ENCODE measurements at places on chromosomes 11 and 22.

GRCh38 chr11:31645747-31646146, 136.2 kb downstream of the ELP4 start:
- DNase-seq = peak; percentile 75

- DNase-seq = no peak
Observed at GRCh38 chr11:104781719-104782376, 116.4 kb downstream of the CASP12 start.

DNA sequence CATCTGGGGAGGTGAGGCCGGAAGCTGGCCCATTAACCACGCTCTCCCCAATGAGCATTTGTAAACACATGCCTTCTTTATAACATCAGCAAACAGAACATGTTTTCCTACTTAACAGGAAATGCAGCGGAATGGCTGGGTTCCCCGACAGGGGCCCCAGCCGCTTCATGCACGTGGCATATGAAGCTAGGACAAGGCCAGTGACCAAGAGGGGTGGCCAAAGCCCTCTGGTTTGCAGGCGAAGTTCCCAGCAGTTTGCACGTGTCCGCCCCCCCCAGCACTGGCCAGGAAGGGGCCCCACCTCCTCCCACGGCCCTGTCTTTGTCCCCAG, 38.7 kb upstream of the LINC01488 start:
- DNase-seq = peak; percentile 47

- no peak for DNase-seq
Observed at GRCh38 chr11:16402654-16403447, 46.5 kb upstream of the SOX6 start.

- DNase-seq = no peak
Observed at GRCh38 chr22:46575911-46576555, 38.6 kb upstream of the CELSR1 start.

- DNase-seq = no peak
Observed at GRCh38 chr11:35615921-35616900, 2.0 kb upstream of the FJX1 start.

- DNase-seq = no peak
Observed at GRCh38 chr11:102620818-102621561, 4.1 kb downstream of the MMP20 start.

DNA sequence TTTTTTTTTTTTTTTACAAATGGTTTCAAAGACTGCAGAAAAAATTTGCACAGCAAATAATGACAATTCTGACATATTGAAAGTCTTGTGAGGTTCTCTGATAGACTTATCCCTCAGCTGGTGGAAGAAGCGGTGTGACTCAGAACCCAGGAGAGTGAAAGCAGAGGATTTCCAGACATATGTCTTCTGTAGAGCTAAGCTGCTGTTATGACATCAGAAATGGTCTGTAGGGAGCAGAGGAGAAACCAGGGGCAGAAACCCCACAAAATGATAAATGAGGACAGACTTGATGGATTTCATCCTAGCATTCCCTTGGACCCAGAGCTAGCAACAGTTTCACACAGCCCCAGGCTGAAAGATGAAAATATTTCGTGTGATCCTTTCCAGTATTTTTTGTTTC, 582.6 kb downstream of the METTL15 start:
- no peak for DNase-seq

DNA sequence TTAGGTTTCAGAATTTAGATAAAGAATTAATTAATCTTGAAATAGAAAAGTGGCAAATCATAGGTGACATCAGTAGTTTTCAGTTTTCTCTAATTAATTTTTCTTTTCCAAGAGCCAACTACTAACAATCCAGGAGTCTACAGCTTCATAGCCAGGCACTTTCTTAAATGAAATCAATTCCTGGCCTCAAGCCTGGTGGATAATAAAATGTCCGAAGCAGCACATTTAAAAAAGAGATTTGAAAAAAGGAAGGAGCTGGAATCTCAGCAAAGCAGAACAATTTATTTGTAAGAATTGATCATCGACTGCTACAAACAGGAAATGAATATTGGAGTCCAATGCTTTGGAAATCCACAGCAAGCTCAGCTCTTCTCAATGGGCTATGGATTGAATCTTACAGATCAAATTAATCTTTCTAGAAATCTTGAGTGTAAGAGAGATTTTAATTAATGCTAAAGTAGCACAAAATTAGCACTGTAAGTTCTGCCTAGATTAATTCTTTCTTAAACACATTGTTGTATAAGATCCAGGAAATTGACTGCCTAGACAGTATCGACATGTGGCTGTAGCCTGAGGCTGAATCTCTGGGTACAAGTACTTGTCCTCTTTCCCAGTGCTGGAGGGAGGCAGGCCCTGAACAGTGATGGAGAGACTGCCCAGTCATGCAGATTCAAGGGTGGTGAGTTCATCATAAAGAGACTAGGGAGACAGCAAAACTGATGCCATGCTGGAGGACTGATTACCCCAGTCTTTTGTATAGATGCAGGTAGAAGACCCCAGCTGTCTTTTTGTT, 167.8 kb upstream of the POU2AF2 start:
- no peak for DNase-seq

- no peak for DNase-seq
Observed at GRCh38 chr22:23301591-23301990, 121.3 kb downstream of the BCR start.

- peak; percentile 82 for DNase-seq
Observed at GRCh38 chr11:61814958-61815789, 1.6 kb downstream of the FADS1 start.

DNA sequence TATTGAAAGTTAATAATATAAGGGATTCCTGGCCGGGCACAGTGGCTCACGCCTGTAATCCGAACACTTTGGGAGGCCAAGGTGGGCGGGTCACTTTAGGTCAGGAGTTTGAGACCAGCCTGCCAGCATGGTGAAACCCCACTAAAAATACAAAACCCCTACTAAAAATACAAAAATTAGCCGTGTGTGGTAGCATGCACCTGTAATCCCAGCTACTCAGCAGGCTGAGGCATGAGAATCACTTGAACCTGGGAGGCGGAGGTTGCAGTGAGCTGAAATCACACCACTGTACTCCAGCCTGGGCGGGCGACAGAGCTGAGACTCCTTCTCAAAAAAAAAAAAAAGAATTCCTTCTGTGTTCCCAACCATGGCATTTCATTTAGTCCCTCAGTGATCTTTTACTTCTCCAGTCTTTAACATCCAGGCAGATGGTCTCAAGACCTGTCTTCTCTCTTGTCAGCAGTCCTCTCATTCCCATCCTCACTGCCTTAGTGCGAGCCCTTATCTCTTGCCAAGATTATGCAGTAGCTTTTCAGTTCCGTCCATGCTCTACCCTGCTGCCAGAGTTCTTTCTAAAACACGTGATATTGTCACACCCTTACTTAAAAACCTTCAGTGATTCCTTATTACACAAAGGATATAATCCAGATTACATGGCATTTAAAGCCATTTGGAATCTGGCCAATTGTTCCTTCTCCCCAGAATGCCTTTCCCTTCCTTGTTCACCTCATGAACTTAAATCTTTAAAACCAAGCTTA, 17.9 kb downstream of the RTN3 start:
- no peak for DNase-seq

DNA sequence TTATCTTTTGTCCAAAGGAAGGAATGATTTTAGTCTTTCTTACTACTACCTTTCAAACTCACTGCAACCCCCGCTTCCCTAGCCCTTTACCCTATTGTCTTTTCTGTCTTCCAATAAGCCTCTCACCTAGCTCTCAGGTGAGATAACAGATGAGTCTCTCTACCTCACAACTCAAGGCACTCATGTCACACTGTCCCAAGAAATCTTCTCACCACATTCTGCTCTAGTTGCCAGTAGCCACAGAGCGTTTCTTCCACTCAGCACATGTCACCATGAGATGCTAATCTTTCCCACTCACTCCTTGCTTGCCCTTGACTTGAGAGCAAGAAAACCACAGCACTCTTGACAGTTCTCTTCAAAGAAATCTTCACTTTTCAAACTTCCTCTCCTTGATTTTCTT, 32.7 kb upstream of the TMEM41B start:
- DNase-seq = no peak

DNA sequence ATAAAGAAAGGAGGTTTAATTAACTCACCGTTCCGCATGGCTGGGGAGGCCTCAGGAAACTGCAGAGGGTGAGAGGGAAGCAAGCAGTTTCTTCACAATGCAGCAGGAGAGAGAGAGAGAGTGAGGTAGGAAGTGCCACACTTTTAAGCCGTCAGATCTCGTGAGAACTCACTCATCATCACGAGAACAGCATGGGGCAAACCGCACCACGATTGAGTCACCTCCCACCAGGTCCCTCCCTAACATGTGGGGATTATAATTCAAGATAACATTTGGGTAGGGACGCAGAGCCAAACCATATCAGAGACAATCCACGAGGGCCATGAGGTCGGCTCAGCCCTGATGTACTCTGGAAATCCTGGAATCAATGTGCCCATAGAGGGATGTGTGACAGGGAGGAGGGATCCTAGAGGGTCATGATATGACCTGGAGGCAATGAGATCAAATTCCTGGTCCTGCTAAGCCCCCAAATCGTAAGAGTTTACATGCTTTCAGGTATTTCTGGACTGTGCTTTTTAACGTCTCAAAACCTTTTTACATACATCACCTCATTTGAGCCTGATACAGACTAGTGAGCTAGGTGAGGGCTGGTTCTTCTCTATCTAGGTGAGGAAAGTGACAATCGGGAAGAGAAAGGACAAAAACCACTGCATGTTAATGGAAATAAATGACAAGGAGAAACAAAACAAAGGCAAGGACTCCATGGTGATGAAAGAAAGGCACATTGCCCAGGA, 19.5 kb upstream of the RASSF10 start:
- no peak for DNase-seq

GRCh38 chr11:22670830-22671229, 4.4 kb downstream of the GAS2 start:
- DNase-seq = no peak

DNA sequence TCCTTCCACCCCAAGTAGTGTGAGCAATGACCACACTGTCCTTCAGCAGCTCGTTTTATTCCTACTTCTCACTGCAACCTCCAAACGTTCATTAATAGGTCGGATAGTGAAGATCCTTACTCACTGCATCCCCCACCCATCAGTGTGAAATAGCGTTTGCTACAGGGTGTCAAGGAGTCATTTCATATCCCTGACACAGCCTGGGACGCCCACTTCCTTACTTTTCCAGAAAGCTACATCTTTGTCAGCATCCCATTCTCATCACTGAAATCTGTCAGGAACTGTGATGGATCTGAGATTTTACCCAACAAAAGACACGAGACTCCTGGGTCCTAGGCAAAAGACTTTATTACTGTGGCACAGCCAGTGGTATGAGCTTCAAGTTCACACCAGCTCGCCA, 592.4 kb downstream of the NTM start:
- no peak for DNase-seq

- no peak for DNase-seq
Observed at GRCh38 chr11:45754261-45754709, 50.7 kb upstream of the SLC35C1 start.

DNA sequence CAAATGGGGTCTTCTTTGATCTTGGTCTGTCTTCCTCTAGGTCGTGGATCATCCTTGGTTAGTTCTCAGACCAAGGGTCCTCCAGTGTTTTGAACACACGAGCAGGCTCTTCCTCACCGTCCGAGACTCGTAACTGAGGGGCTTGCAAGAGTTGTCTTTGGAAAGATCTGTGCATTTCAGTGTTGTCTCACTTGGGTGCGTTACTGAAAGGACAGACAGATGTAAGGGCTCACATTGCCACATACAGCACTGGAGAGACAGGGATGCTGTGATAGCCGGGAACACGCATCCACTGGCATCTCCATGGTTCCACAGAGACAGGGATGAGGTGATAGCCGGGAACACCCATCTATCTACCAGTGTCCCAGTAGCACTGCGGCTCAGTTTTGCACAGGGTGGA, 15.7 kb downstream of the GLB1L2 start:
- DNase-seq = no peak

GRCh38 chr11:130062026-130062425, 7.7 kb upstream of the APLP2 start:
- DNase-seq = no peak

- DNase-seq = no peak
Observed at GRCh38 chr22:30479981-30480380, 8.2 kb upstream of the SEC14L3 start.

DNA sequence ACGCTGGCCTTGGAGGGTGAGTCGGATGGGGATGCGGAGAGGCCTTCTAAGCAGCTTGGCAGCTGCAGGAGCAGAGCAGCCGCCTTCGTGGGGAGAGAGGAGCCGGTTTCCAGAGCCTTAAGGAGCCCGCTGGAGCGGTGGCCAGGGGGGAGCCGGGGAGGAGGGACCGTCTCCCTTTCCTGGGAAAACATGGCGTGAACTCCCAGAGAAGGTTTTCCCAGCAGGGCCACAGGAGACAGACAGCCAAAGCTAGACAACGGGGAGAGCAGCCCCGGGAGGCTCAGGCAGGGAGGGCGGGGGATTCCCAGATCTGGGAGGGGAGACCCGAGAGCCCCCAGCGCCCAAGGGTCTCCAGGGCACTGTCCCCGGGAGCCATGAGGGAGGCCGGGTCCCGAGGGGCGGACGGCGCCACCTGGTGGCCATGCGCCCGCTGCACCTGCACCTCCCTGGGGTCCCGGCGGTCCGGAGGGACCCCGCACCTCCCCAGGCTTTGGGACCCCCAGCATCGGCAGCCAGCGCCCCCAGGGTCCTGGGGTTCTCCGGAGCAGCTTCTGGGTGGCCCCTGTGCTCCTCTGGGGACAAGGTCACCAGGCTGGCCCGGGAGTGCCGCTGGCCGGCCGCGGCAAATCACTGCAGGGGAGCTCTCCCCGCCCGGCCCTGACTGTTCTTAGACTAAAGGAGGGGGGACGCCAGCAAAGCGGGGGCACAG, 2.4 kb upstream of the SYT8 start:
- no peak for DNase-seq

- DNase-seq = no peak
Observed at GRCh38 chr11:92329646-92330045, 105.0 kb downstream of the FAT3 start.

GRCh38 chr22:29167032-29167911, 38.4 kb upstream of the EMID1 start:
- no peak for DNase-seq

GRCh38 chr11:131204765-131205380, 165.5 kb upstream of the NTM start:
- DNase-seq = no peak

DNA sequence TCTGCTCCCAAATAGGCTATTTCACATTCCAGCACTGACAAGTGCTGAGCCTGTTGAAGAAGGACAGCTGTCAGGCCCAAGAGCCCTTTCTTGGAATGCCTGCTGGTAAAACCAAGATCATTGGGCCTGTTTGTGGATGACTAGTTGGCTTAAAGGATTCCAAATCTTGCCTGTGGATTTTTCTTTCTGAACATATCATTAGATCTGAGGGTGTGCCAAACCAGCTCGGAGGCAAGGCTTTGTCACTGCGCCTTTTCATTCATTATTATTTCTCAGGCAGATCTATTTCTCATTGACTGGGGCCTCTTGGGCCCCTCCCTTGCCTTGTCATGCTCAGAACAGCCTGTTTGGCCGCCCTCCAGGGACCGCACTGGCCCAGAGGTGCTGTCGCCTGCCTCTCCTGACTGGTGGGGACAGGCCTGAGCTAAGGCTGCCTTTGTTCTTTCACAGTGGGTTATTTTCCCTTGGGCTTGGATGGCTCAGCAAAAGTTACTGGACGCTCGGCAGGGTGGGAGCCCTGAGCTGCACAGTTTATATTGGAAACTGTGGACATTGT, 222.7 kb upstream of the SESN3 start:
- no peak for DNase-seq

GRCh38 chr22:49521787-49522224, 305.9 kb downstream of the BRD1 start:
- DNase-seq = no peak
